ENCODE measurements at places on chromosomes 6 and 20.

DNA sequence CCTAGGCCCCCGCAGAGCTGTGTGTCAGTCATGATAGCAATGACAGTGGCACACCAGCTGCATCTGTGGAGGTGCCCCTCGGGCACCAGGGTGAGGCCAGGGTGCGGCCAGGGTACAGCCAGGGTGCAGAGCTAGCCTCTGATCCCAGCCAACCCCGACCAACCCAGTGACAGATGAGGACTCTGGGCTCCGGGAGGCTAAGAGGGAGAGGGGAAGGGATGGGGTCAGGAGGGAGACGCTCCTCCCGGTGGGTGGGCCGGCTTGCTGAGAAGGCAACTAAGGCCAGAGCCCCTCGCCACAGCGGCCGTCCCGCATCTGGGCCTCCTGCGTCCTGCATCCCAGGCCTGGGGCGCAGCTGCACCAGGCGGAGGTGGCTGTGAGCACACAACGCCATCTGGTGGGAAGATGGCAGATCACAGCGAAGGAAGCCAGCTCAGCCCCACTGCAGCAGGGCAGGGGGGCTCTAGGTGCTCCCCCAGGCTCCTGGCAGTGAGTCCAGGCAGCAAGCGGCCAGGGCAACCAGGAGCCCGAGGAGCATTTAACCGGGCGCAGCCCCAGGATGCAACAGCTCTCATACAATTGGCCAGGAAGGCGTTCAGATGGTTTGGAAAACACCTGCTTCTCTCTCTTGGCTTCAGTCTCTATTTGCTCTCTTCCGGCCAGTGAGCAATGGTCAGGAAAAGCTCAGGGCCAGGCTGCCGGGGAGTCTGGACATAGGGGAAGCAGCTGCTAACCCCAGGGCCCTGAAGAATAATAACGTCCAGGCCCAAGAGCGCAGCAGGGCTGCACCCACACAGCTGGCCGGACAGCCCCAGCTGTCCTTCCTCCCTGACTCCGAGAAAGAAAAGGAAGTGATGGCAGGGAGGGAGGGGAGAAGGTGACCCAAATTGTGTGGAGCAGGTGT lies 169.4 kb downstream of the TAF4 start:
- DNase-seq: no peak

DNA sequence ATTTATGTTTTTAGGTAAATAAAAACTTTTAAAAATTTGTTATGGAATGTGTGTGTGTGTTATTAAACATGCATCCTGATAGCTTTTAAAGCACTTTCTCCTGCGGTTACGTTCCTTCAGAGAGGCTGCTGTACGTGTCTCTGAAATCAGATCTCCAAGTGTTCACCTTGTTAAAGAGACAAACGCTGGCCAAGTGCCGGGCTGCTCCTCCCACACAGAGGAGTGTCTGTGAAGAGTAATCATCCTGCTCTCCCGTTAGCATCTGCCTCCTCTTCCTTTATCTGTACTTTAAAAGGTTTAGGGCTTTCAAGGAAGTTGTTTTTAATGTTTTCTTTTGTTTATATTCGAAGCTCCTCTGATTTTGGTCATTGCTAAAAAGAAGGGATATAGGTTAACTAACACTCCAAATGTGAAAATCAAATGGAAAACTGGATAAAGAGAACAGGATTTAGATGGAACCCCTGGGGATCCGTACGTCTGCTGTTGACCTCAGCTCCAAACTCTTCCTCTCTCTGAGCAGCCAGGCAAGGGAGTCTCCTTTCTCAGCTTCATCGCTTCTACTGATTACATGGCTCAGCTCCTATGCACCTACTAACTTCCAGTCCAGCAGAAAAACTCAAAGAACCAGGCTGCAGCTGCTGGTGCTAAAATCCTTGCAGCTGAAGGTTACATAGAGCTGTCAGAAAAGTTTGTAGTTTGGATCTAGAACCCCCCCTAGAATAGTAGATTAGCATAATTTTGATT lies 20.0 kb downstream of the IRF4 start:
- DNase-seq: no peak

GRCh38 chr20:63217706-63218105 lies 1.8 kb upstream of the YTHDF1 start:
- no peak for DNase-seq

GRCh38 chr20:36010076-36010475 lies 41.7 kb downstream of the CNBD2 start:
- no peak for DNase-seq

GRCh38 chr6:108423982-108424705 lies 129.3 kb downstream of the AFG1L start:
- DNase-seq: no peak

DNA sequence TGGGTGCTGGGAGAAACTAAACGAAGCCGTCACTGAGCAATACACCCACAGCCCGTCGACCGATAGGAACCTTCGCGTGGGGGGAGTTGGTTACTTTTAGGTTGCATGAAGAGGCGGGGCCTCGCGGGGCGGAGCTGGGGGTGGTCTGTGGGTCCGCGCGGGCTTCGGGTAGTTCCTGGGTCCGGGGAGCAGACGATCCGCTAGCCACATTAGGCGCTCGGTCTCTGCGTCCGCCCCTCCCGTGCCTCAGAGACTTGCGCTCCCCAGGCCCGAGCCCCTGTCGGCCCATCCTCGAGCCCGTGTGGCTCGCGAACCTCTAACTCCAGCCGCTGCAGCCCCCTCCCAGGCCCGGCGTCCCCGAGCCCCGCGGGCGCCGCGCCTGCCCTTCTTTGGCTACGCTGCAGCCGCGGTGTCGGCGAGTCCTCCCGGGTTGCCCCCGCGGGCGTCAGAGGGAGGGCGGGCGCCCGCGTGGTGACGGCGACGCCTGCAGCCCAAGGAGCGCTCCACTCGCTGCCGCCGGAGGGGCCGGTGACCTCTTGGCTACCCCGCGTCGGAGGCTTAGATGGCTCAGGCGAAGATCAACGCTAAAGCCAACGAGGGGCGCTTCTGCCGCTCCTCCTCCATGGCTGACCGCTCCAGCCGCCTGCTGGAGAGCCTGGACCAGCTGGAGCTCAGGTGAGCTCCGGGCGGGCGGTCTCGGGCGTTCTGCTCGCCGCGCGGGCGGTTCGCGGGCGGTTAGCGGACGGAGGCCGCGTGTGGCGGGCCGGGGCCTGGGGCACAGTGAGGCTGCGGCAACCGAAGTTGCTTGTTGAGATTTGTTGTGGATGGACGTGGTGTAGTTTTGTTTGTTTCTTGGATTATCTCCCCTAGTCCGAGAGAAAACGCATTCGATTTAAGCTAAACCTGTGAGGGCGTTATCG lies at the start of gene BAG2:
Gene BAG2, plus strand, starts transcription at position 191 of the 920 bp plus-strand sequence. Its CDS starts 372 bp downstream, at position 563.
- DNase-seq: peak; percentile 78

DNA sequence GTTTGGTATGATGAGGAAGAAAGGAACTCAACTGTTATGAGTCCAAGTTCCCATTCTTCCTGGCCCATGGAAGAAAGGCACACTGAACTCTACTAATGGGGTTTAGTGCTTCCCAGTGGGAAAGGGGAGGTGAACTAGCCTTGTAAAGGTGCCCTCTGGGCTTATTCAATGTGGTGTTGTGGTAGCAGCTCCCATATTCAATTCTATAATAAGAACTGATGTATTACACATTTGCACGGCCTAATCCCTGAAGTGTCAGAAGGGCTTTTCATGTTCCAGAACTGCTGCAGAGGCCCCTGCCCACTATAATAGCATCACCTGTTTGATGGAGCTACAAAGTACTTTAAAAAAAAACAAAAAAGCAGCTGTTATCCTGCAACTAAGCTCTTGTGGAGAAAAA lies 17.1 kb downstream of the PRKN start:
- no peak for DNase-seq

DNA sequence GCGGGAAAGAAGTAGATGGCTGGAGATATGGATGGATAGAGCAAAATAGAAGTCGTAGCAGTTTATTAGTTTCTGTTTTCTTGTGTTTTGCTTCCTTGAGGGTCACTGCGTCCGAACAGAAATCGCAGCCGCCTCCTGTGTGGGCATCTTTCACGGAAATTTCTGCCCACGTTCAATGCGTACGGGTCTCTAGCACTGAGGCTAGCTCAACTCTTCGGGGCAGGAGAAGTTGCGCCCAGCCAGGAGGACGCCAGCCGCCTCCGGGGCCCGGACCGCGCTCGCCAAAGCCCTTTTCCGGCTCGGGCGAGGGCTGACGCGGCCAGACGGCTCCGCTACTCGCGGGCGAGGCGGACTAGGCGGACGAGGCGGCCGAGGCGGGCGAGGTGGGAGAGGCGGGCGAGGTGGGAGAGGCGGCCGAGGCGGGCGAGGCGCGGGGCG lies 814 bp downstream of the TFAP2B start:
- DNase-seq: no peak

GRCh38 chr6:131643855-131644460 lies 6.9 kb downstream of the ENPP3 start:
- no peak for DNase-seq

GRCh38 chr6:78701407-78701806 lies 165.9 kb upstream of the IRAK1BP1 start:
- no peak for DNase-seq

Data from activated gamma-delta T cell (primary cell).